ENCODE measurements at places on chromosomes 6 and 20.

GRCh38 chr20:22687676-22688349 is 103.4 kb upstream of the FOXA2 start:
- no peak for DNase-seq

GRCh38 chr6:134245041-134245440 is 72.9 kb downstream of the SGK1 start:
- no peak for DNase-seq

GRCh38 chr6:71707059-71707458 is 179.3 kb upstream of the RIMS1 start:
- no peak for DNase-seq

GRCh38 chr20:10861619-10862018 is 187.8 kb upstream of the JAG1 start:
- no peak for DNase-seq

DNA sequence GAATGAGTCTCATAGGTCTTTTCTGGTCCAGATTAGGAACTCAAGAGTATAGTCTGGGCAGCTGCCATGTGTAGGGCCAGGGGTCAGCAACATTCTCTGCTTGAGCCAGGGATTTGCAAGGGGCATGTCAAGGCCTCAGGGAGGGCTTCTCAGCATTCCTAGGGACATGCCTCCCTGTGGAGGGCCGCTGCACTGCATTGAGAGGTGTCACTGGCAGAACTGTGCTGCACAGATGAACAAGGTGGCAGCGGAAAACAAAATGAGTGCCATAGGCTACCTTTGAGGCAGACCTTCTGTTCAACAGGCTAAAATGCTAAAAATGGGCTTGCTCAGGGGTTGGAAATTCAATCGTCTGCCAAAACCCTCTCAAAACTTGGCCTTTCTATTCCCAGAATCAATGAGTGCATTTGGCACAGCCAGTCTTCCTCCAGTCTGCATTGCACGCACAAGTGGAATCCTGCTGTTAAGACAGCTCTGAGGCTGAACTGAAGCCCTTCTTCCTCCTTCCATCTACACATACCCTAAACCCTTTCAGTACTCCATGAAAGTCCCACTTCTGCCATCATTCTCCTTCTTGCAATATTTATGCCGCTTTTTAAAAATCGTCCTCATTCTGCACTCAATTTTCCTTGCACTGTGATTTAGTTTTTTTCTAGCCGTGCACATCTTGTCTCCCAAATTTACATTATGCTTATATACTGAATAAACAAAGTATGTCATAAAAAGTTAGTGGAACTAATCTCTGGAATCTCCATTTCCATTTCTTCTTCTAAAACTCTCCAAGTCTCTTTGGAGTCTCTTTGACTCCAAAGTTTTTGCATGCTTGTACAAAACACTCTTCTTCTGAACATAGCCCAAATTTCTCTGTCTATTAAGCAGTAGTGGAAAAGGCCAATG is 51.7 kb downstream of the SLC26A8 start:
- no peak for DNase-seq

DNA sequence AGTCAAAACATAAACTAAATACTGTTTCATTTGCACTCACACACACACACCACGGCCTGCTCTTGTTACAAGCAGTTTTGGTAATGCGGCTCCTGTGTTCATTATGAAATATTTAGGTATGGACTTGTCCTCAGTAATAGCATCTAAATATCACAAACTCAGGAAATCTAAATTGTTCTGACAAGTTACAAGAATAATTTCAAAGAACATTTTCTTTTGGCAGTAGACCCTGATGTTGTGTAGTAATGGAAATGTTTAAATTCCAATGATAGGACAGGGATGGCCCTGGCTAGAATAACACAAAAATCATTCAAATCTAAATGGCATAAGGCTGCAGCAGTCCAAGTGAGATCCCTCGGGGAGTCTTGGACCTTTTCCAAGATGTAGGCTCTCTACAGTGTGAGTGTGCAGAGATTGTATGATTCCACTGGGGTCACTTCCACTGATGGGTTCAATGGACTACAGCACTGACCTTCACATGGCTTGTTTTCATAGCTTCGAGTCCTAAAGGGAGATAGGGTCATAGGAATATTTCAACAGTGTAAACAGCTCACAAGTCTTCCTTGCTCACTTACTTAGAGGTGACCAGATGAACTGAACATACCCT is 210.6 kb upstream of the PLCB4 start:
- DNase-seq: no peak

DNA sequence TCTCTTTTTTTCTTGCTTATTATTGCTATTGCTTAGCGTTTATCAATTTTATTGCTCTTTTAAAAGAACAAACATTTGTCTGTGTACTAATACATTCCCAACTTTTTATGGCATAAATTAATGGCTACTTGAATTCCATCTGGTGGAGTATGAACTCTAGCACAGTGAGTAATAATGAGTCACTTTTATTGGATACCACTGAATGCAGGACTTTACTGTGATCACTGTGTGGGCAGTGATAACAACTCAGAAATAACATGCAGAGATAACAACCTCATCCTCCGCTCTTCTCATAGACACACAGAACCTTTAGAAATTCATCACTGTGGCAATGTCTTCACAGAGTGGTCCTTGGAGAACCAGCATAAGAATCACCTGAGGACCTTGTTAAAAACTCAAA is 174.9 kb upstream of the PRND start:
- no peak for DNase-seq

GRCh38 chr20:47688385-47689381 is 96.6 kb downstream of the SULF2 start:
- no peak for DNase-seq

- no peak for DNase-seq
These were observed 101.1 kb upstream of the CDYL start for GRCh38 chr6:4675121-4675520.

- DNase-seq: peak; percentile 57
These were observed at the start of gene PREX1 for GRCh38 chr20:48827855-48828733. PREX1 (minus strand) TSS chr20:48827999; CDS start chr20:48827860, 139 bp downstream.

- no peak for DNase-seq
These were observed 5.0 kb upstream of the MPC1 start for GRCh38 chr6:166387642-166388289.

- no peak for DNase-seq
These were observed 540.0 kb upstream of the JARID2 start for GRCh38 chr6:14705841-14706377.

DNA sequence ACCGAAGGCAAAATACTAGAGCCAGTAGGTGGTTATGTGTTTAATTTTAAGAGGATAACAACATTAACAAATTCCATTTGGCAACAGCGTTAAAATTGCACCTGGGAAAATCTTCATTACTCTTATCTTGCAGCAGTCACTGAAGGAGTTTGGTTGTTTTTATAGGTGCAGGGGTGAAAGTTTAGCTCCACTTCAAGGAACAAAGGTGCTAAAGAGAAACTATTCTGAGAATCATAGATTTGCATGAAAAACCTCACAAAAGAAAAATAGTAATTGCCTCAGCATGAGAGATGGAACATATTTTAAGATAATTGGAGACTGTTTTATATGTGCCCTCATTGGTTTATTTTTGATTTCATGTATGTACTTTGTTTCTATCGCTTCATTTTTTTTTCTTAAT is 444.4 kb downstream of the UTRN start:
- DNase-seq: no peak

DNA sequence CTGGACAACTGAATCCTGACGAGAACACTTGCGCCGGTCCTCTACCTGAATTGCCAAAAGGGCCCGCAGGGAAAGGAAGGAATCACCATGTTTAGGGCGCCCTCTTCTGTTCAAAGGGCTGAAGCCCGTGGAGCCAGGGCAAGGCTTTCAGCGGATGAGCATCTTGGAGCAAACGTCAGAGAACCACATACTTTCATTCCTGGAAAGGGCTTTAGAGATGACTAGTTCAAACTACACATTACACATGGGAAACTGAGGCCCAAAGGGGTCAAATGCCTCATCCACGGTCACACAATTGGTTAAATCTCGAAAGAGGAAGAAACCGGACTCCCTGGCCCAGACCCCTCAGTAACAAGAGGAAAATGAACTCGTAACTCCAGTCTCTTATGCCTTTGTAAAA is 11.5 kb upstream of the ZNF133 start:
- DNase-seq: peak; percentile 28

GRCh38 chr6:80259118-80259517 is 152.6 kb downstream of the BCKDHB start:
- DNase-seq: peak; percentile 7

Data from left renal pelvis (tissue), 4 donors.